Endodermal cell (in vitro differentiated cells): ENCODE measurements at places on chromosomes 12 and 14. TPM values are rescaled to one million over a fixed set of nuclear protein-coding genes. Genes with fewer than 3 reads are reported as not detected.

- DNase-seq: no peak
Observed at GRCh38 chr12:90124289-90124688, 415.7 kb upstream of the ATP2B1 start.

- DNase-seq: no peak
Observed at GRCh38 chr12:43856972-43857371, 21.1 kb downstream of the TMEM117 start.

DNA sequence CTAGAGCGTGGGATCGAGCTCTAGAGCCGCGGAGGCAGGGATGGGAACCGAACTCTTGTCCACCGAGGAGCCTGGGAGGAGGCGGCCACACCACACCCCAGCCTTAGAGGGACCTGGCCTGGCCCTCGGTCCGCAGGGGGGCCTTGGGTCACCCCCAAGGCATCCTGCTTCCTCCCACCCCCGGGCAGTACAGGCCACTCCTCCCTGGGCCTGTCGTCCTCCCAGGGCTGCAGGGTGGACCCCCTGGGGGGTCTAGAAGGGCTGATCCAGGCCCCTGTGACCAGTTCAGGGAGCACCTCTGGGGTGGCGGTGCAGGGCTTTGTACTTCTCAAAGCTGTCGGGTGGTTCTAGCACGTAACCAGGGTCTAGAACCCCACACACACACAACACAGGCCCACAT is 79.1 kb upstream of the FBRSL1 start:
- DNase-seq: no peak

GRCh38 chr14:93183596-93184317 is 940 bp downstream of the MOAP1 start:
- DNase-seq: no peak

DNA sequence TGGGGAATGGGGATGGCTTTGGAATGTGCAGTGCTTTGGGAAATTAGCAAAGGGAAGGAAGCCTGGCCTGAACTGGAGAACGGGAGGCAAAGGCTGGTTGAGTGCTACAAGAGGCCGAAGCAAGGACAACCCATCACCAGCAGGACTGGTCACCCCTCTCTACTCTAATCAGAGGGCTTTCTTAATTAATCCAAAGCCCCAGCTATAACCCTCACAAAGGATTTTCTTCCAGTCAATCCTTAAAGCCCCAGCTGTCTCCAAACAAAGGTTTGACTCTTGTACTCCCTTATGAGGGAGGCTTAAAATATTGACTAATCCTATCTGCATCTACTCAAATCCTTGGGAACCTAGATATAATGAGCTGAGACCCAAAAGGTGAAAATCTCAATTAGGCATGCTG is 256.3 kb downstream of the NTF3 start:
- no peak for DNase-seq

DNA sequence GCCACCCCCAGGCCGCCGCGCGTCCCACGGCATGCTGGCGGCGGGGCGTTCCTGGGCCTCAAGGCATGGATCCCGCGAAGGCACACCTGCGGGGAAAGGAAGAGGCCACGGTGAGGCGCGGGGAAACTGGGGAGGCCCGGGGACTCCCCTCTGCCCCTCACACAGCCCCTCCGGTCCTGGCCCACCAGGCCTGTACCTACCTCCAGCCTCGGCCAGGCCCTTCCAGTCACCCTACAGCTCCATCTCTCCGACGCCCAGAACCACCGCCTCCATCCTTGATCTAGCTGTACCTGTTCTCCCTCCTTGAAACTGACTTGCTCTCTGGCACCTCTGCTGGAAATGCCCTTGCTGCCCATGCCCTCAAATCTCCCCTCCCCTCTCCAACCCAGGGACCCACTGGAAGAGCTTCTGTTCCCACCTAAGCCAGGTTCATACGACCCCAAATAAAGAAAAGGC is 1.7 kb downstream of the ANKRD9 start:
- no peak for DNase-seq

DNA sequence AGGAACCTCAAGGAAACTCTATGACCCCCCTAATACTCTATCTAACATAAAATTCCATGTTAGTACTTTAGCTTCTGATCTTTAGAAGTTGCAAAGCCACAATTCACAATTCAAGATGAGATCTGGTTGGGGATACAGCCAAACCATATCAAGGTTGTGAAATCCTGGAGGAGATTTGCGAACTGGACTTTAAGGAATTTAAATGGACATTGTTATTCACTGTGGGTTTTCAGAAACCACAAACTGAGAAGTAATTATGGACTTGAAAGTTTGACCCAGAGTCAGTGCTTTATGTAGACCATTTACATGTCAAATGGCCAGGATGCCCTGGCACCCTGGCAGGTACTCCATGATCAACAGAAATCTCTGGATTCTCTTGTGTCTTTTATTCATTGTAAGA is 14.2 kb upstream of the CDKL1 start:
- DNase-seq: no peak

DNA sequence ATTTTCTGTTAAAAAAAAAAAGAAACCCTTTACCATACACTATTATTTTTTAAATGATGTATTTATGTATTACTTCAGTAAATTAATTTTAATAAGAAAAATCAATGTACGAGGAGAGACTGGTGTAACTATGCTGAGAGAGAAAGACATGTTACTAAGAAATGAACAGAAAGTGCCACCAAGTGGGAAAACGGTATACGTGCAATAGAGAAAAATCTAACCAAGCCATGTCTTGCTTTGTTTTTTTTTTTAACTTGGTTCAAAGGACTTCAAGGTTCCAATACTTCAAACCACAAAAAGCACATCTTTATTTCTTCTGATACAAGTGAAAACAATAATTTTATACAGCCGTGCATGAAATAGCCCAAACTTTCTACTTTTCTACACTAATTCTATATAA is 22.9 kb downstream of the NDUFA12 start:
- no peak for DNase-seq

GRCh38 chr12:119145367-119145766 is 33.4 kb upstream of the HSPB8 start:
- peak; percentile 79 for DNase-seq

GRCh38 chr12:39127401-39127800 is 222.0 kb upstream of the CPNE8 start:
- DNase-seq: no peak

DNA sequence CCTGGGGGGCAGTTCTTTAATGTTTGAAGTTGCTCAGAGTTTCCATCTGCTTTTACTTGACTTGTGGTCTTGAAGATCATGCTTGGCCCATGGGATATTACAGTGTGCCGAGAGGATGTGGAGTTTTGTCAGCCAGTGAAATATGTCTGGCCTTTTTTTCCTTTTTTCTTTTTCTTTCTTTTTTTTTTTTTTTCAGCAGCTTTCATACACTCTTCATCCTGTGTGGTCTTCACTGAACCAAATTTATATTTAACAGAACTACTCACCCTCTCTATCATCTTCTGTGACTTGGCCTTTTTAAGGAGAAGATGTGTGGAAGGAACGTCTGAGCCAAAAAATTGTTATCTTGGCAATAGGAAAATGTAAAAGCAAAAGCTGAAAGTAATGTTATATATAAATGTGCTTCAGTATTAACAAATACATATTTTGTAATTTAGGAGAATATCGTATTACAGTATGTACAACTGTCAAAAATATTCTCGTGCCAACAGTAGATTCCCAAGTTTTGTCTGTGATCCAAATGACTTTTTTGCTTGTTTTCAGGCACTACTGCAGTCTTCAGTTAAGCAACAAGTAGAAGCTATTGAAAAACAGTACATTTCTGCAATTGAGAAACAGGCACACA is 200.6 kb downstream of the CCDC91 start:
- no peak for DNase-seq

DNA sequence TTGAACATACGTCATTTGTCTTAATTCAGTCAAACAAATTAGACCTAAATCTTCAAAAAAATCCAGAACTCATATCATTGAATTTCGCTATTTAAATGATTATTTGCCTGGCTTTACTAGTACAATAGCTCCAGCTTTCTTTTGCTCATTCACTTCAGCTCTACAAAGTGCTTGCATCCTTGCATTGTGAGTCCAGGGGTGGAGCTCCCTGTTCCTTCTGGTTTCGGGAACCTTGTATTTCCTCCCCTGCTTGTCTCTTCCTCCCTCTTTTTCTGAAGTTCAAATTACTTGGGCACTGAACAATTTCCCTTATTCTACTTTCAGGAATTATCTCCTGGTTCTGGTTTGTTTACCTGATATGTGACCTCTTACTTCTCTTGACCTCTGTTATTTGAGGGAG is 58.1 kb upstream of the KITLG start:
- no peak for DNase-seq

GRCh38 chr14:96205059-96205977 is 679 bp downstream of the BDKRB2 start:
- DNase-seq: peak; percentile 69

DNA sequence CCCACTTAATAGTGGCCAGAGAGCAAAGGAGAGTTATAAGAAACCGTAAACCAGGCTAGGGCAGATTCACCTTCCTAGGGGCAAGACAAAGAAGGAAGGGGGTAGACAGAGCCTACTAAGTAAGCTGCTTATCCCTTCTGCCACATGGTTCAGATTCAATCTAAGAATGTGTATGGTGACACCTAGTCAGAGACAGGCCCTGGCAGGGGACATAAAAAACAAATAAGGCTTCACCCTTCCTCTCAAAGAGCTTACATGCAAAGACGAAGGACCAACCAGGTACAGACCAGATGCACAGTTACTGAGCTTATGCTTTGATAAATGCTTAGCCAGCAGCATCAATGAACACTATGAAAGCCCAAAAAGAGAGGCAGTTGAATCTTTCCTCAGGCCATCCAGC is 4.4 kb downstream of the CYP27B1 start:
- DNase-seq: no peak

GRCh38 chr14:56199095-56199981 is 81.1 kb downstream of the PELI2 start:
- no peak for DNase-seq

DNA sequence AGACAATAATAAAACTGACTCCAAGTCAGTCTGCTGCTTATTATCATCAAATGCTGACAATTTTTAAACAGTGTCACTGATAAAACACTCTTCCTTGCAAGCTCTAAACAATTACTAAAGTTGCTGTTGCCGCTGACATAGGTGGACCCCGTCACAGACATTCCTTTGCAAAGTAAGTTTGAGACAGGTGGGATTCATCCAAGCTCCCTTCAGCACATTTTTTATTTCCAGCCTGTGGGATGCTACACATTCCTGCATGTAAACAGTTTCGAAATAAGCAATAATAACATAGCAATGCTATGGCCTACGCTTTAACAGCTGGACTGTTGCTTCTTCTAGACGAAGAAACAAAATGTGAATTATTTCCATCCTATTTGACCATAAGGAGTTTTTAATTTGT is 85.4 kb upstream of the HIF1A start:
- no peak for DNase-seq

- DNase-seq: no peak
Observed at GRCh38 chr12:92275443-92276154, 130.0 kb upstream of the BTG1 start.

GRCh38 chr12:67331123-67331522 is 62.0 kb downstream of the CAND1 start:
- DNase-seq: no peak

GRCh38 chr14:90674043-90674670 is 142.1 kb downstream of the TTC7B start:
- DNase-seq: no peak

DNA sequence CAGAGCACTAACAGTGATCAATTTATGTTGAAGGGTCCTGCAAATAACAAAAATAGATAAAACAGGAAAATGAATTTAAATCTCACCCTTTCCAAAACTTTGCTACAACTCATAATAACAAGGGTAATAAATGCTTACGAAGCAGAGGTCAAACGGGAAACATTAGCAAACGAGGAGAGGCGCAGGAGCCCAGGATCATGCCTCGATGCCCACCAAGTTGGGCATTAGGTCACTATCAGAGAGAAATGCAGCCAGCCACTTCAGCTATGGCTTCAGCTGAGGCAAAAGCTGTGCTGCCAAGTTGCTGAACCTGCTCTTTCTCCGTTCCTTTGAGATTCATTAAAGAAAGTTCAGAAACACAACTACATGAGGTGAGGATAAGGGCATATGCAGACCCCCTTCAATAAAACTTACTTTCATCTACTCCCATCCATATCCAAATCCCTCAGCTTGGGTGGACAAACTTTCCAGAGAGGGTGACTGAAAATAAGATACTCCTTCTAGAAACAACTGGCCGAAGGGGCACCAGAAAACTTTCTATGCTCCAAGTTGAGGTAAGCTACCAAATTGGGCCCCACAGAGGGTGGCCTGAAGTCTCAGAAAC is 7.9 kb downstream of the NKX2-1 start:
- no peak for DNase-seq

GRCh38 chr12:112841906-112842305 is 50.4 kb downstream of the RPH3A start:
- peak; percentile 35 for DNase-seq

DNA sequence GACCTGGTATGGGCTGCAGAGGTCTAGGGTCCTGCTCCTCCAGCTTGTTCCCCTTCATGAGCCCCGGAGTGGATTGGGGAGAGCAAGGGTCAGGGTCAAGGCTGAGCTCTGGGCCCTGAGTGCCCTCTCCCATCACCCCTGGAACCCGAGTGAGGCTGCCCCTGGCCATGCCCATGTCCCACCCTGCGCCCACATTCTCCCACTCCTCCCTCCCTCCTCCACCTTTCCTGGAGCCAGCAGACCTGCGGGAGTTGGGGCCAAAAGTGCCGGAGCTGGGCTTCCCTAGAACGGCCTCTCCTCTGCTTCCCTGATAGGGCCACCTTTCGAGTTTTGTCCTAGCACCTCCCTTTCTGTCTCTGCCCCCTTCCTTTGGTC is 590 bp downstream of the SCNN1A start:
- DNase-seq: no peak

DNA sequence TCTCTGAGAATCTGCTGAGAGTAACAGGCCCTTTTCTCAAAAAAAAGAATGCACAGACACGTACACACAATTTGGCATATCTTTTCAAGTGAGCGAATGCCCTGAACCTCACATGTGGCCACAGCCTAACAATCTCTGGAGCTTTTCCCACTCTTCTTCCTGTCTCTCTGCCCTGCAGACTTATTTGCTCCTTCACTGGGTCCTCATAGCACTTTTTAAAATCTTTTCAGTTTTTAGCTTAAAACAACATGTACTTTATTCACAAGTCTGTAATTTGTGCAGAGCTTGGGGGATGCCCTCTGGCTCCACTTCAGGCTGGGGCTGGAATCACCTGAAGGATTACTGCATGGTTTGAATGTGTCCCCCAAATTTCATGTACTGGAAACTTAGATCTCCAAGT is 9.0 kb downstream of the MAP1LC3B2 start:
- no peak for DNase-seq

RNASE8 gene
- total RNA-seq: not detected in 3 replicates

NPFF gene
- total RNA-seq: not detected in 3 replicates

CLSTN3 gene
- 108 and 135 TPM in 2 replicates for total RNA-seq

IGF1 gene
- not detected in 2 replicates for total RNA-seq

C12orf50 gene
- 0.07 and 0.09 TPM in 2 replicates for total RNA-seq

GTF2H3 gene
- total RNA-seq: 26.8 to 39.4 TPM (median 36.8 TPM) in 3 replicates

IL26 gene
- total RNA-seq: not detected in 2 replicates

TWF1 gene
- 28.0 to 31.9 TPM (median 29.1 TPM) in 3 replicates for total RNA-seq

PRKAB1 gene
- total RNA-seq: 22.1 to 33.9 TPM (median 32.0 TPM) in 3 replicates

KRT75 gene
- total RNA-seq: not detected in 3 replicates

TAS2R14 gene
- 1.3 to 2.0 TPM (median 2.0 TPM) in 3 replicates for total RNA-seq

AMIGO2 gene
- total RNA-seq: 7.4 and 7.8 TPM in 2 replicates

ETFBKMT gene
- total RNA-seq: 1.9 and 2.4 TPM in 2 replicates
